ENCODE measurements at places on chromosomes 12 and 14. TPM values are rescaled to one million over a fixed set of nuclear protein-coding genes. Genes with fewer than 3 reads are reported as not detected.
A peak's percentile ranks its signal among the peaks of the same experiment; 100 is the strongest.

DNA sequence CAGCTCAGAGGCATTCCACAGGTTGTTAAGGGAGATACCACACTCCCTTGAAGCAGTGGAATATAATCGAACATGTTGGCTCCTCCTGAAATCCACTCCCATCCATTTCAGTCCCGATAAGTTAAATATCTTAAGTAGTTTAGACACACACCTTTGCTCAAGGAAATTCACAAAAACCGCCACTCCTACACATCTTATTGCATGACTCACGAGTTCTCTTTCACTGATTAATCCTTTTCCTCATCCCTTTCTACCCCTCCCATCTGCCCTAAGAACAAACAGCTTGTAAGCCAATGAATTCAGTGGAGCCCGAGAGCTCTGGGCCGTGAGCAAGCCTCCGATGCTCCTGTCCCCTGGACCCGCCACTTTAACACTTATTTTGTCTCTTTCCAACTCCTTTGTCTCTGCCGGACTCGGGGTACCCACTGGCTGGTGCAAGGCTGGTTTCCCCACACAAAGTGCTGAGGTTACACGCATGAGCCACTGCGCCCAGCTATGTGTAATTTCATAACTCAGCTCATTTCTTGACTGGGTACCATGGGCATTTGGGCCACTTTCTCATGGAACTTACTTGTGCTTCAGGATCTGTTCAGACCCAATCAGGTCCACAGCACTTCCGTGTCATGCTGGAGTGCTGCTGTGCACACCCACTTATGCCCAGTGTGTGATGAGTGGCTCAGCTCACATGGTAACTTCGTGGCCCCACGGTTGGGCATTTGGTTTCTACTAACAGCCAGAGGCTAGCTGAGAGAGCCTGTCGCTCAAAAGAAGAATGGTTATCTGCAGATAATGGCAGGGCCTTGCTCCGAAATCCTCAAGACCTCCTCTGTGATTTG lies 171.8 kb upstream of the ALG10B start:
- no peak for DNase-seq

DNA sequence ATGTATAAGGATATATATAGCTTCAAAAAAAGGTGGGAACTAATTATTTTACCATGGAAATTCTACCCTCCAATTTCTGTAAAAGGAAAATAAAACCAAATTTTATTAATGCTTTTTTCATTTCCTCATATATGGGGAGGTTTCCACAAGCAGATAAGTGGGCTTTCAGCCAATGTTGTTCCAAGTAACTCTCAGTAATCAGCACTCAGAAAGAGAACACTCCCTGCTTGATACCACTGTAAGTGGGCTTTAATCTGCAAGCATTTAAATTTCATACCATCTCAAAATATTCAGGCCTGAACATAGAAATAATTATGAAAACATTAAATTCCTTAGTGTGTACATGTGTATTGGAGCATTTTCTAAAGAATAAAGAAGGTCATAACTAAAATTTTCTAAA lies 827.6 kb downstream of the C12orf50 start:
- no peak for DNase-seq

DNA sequence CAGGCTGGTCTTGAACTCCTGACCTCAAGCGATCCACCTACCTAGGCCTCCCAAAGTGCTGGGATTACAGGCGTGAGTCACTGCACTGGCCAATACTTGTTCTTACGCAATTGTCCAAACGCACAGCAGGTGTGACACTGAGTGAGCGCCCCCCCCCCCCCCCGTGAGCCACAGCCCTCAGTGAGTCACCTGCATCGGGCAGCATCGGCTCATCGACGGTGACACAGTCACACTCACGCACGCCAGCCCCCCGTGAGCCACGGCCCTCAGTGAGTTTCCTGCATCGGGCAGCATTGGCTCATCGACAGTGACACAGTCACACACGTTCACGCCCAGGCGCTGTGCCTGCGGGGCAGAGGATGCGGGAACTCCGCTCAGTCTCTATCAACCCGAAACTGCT lies 42.5 kb downstream of the GALNT9 start:
- no peak for DNase-seq

DNA sequence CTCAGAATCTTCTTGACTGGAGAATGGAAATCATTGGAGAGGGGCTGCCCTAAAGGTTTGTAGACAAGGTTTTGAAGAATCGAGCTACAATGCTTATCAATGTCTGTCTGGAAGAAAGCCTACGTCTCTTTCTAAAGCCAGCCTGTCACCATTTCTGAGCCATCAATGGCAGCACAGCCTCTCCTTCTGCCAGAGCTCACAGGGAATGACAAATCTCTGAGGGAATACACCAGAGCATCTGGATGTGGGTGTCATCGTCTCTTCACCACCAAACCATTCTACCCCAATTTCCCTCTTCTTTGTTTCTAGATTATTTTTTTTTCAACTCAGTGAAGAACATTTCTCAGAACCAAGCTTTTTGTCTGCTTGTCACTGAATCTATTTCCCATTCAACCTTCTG lies 349.7 kb downstream of the EMP1 start:
- no peak for DNase-seq

GRCh38 chr14:85037411-85037810 lies 492.5 kb upstream of the FLRT2 start:
- no peak for DNase-seq

DNA sequence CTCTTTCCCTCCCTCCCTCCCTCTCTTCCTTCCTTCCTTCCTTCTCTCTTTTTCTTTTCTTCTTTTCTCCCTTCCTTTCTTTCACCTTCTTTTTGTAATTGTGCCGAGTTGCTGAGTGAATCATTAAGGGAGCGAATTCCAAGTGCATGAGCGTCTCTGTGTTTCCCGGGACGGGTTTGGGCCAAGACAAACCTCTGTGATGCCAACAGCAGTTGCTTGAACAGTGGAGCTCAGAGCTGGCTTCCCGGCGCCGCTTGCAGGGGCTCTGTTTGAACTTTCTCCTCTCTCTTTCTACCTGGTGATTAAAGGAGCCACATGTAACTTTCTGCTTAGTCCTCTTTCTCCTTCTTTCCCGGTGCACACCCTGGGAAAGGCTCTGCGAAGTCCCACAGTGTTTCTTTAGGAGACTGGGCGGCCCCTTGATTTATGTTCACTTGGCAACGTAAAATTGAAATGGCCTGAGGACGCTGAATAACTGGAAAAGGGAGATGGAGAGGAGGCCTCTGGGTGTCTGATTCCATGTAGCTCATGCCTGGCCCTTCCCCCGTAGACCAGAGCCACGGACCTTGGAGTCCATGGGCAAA lies 33.7 kb upstream of the MAP1LC3B2 start:
- DNase-seq, result no peak

GRCh38 chr12:66941150-66941549 lies 262.3 kb upstream of the GRIP1 start:
- no peak for DNase-seq

- DNase-seq, result peak; percentile 47
These were observed 32.0 kb downstream of the LRIG3 start for GRCh38 chr12:58888131-58888783.

- DNase-seq, result peak; percentile 63
These were observed 39.4 kb downstream of the ZFHX2 start for GRCh38 chr14:23512156-23512555.

- no peak for DNase-seq
These were observed 149.5 kb upstream of the SLC38A2 start for GRCh38 chr12:46522071-46522470.

Gene CLEC4C
- not detected for total RNA-seq

Gene CFAP54
- total RNA-seq, result 21.2 TPM

Data from cerebellum (tissue), 4 donors.